ENCODE measurements at places on chromosomes 1 and 21. TPM values are rescaled to one million over a fixed set of nuclear protein-coding genes. Genes with fewer than 3 reads are reported as not detected.

GRCh38 chr1:222106377-222106776 lies 364.5 kb upstream of the DUSP10 start:
- DNase-seq = no peak

GRCh38 chr21:21232320-21232719 lies 234.1 kb downstream of the NCAM2 start:
- no peak for DNase-seq

GRCh38 chr1:226569879-226570547 lies 21.4 kb downstream of the STUM start:
- DNase-seq = no peak

DNA sequence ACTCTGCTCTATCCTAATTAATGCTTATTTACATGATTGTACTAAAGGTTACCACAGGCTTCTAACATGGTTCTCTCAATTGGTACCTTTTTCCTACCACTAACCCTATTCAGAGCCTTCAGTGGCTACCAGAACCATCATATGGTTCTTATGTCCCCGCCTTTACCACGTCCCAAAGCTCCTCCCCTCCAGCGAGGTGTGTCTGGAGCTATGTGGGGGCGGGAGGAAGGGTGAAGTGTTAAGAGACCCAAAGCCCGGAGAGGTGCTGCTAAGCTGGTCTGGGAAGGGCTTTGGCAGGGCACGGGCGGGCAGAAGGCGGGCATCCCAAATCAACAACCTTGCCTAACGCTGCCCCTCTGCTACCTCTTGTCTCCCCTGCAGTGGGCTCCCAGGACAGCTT lies 10.0 kb downstream of the SPATA46 start:
- DNase-seq = no peak

GRCh38 chr1:214570442-214570841 lies 19.0 kb upstream of the PTPN14 start:
- no peak for DNase-seq

- DNase-seq = no peak
Observed at GRCh38 chr21:31195334-31196015, 148.6 kb downstream of the TIAM1 start.

DNA sequence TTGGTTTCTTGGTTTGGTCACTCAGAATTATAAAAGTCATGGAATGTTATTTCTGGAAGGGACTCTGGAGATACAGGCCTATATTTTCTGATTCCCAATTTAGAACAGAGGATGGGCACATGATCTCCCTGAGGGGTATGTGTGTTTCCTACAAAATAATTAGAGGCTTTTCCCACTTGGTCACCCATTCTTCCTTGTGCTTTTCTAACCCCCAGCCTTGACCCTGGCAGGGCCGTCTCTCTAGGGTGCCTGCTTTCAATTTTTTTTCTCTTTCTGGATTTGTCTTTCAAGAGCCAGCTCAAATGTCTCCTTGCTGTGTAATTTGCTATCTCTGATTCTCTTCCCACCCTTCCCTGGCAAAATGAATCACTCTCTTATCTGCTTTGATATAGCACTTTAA lies 131.9 kb downstream of the HLX start:
- no peak for DNase-seq

- no peak for DNase-seq
Observed at GRCh38 chr1:44067266-44068250, 36.3 kb upstream of the SLC6A9 start.

- peak; percentile 9 for DNase-seq
Observed at GRCh38 chr1:109763646-109764415, at the start of gene EPS8L3. Gene EPS8L3, minus strand, starts transcription at chr1:109763923. Its CDS starts 2,174 bp downstream, at chr1:109761749.

GRCh38 chr1:174894117-174894762 lies 105.5 kb upstream of the CACYBP start:
- DNase-seq = no peak

DNA sequence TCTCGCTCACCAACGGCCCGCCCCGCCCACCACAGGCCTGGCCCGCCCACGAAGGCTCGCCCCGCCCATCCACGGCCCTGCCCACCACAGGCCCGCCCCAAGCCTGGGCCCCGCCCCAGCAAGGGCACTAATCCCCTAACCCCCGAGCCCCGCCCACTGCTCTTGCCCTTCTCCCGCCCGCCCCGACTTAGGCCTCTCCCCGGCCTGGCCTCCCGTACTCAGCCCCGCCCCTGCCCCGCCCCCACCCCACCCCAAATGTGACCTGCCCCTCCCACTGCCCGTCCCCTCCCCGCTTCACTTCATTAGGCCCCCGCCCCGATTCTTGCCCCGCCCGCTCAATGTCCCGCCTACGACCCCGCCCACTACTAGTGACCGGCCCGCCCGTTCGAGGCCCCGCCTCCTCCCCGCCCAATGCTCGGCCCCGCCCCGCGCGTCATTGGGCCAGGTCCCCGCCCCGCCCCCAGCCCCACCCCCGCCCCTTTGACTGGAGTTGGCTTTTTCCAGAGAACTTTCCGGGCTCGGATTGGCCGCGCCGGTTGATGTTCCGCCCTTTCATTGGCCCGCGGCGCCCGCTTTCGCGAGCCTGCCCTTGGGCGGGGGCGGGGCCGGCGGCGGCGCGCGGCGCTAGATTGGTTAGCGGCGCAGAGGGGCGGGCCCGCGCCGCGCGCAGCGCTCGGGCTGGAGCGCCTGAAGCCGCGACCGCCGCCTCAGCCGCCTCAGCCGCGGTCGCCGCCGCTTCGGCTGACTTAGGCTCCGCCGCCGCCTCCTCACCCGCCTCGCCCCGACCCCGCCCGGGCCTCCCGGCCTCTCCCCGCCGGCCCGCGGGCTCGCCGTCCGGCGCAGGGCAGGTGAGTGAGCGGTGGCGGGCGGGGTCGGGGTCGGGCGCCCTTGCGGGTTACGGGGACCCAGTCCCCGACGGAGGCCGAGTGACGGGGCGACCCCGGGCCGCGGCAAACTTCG lies at the start of gene PCBP3:
Gene PCBP3, plus strand, starts transcription at position 705 of the 960 bp plus-strand sequence. CDS start 206,361 bp downstream, outside the sequence.
- peak; percentile 99 for DNase-seq

DNA sequence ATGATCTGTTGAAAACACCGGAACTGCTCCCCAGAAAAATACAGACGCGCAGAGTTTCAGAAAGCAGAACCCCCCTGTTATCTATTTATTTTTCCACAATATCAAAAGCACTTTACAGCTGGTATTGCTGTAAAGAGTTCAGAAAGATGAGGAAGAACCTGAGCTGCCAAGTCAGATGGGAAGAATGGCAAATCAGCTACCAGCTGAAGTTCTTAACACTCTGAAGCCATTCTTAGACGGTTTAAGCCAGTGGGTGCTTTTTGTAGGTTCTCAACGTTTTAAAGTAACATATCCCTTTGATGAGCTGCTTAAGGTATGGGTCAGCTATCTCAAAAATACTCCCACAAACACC lies 714 bp upstream of the AKIRIN1 start:
- DNase-seq = no peak

DNA sequence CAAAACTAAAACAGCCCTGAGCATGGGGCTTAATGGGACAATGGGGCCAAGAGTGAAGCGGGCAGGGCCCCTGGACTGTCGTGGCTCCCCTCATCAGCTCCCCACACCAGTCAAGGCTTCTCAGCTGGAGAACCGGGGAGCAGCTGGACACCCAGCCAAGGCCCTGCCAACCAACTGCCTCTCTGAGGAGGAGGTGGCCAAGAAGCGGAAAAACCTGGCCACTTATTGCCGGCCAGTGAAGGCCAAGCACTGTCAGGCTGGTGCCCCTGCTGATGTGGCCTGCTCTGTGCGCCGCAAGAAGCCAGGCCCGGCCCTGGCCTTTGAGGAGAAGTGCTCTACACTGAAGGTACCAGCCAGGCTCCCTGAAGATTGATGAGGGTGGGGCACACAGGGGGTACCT lies 2.5 kb upstream of the CYB561D1 start:
- DNase-seq = no peak

DNA sequence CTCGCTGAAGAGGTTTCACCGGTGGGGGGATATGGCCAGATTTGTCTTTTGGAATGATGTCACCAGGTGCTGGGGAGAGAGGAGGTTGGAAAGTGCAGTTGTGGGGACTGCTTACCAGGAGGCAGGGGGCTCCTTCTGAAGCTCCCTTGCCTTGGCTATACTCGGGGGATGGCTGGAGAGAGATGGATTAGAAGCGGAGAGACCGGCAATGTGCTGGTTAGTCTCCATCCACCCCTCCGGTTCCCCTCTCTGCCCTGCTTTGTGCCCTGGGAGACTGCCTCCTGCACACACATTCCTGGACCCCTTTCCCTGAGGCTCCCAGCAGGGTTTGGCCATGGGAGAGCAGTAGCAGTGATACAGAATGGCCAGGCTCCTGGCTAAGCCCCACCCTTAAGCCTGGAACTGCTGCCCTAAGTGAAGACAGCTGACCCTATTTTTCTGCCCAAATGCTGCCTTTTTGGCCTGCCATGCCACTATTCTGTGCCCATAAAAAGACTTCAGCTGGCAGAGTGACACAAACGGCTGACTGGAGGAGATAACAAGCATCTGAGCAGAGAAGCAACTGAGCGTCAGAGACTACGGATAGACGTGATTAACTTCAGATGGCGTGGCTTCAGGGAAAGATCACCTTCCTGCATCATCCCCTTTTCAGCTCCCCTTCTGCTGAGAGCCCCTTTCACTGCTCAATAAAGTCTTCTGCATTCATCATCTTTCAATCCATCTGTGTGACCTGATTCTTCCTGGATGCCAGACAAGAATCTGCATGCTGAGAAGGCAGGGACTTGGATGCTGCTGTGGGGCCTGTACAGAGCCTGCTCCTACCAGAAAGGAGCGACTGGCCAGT lies 14.5 kb upstream of the VPS13D start:
- DNase-seq = no peak

GRCh38 chr1:156075162-156075561 lies 7.1 kb downstream of the MEX3A start:
- DNase-seq = no peak

DNA sequence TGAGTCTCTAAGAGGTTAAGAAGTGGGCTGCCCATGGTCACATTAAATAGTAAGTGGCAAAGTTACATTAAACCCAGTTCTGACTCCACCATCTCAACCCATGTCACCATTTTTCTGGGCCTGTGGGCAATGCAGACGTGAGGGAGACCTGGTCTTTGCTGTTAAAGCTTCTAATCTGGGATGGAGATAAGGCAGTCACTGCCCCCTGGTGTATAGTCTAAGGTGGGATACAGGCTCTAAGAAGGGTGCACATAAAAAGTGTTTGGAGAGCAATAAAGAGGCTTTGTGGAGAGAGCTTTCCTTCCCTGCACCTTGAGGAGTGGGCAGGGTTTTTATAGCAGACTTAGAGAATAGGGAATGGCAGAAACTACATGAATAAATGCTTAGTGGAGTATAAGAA lies 141.3 kb downstream of the ROR1 start:
- DNase-seq = no peak

GRCh38 chr1:90122654-90123340 lies 127.9 kb downstream of the ZNF326 start:
- DNase-seq = no peak

- DNase-seq = no peak
Observed at GRCh38 chr1:44129616-44130500, 11.2 kb downstream of the KLF17 start.

- DNase-seq = no peak
Observed at GRCh38 chr1:70405780-70406416, 5.2 kb upstream of the CTH start.

- DNase-seq = no peak
Observed at GRCh38 chr21:36790616-36791015, 91.7 kb downstream of the SIM2 start.

GRCh38 chr1:160494620-160495019 lies 28.4 kb downstream of the SLAMF6 start:
- DNase-seq = no peak

- DNase-seq = no peak
Observed at GRCh38 chr1:198391393-198392020, 149.0 kb downstream of the ATP6V1G3 start.

DNA sequence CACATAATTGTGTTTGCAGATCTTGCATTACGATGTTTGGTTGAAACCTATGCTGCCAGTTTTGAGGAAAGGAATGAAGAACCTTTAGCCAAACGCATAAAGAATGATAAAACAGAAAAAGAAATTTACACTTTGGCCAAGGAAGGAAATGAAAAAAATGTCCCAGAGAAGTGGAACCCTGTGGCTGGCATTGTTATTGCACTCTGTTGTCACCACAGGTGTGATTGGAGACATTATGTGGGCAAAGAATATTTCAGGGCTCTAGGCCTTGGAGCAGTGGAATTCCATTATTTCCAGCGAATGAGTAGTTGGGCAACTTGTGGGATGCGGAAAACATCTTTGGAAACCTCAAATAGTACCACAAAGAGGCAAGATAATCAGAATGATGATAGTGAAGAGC lies 14.9 kb downstream of the TRMT13 start:
- DNase-seq = no peak

DNA sequence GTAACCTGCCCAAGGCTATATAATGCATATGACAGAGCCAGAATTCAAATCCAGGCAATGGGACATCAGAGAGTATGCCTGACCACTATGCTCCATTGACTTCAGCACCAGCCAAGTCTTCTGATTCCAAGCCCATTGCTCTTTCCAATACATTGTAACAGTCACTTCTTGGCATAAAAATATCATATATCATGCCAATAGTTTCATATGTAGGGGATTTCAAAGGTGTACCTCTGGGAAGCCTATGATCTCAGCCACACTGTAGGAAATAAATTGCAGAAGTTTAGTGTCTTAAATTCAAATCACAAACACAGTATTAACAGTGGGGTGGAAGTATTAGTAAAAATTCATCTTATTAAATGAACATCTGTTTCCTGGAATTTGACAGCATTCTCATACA lies 30.0 kb upstream of the ROR1 start:
- no peak for DNase-seq

- no peak for DNase-seq
Observed at GRCh38 chr1:231065510-231066241, 25.6 kb upstream of the FAM89A start.

DNA sequence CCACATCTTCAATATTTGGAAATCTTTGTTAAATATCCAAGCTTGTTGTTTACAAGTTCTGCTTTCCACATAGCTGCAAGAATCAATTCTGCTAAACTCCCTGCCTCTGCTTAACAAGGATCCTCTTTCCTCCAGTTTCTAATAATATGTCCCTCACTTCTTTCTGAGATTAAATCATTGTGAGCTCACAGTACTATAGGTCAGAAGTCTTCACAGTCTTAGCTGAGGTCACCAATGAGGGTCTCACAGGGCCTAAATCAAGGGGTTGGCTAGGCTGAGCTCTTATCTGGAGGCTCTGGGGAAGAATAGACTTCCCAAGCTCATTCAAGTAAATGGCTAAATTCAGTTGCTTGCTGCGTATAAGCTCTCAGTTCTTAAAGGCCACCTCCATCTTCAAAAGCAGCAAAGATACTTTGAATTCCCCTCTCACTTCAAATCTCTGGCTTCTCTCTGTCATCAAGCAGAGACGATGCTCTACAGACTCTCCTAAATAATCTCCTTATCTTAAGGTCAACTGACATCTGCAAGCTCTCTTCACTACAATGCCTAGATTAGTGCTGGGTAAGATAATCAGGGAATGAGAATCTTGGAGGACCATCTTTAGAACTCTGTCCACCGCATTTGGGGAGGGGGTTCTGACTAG lies 175.3 kb downstream of the PLPPR4 start:
- no peak for DNase-seq

- DNase-seq = no peak
Observed at GRCh38 chr1:160758521-160758920, 19.5 kb downstream of the SLAMF7 start.

The POGK gene
- 43.7 TPM for total RNA-seq

The HPDL gene
- 0.80 TPM for total RNA-seq

The LCE1F gene
- not detected for total RNA-seq

The TACSTD2 gene
- total RNA-seq = 0.35 TPM

The AGBL4 gene
- 0.48 TPM for total RNA-seq

The C8B gene
- not detected for total RNA-seq

The PTPRC gene
- total RNA-seq = 6.0 TPM

The NCF2 gene
- total RNA-seq = 1.9 TPM

The KCNA3 gene
- 0.55 TPM for total RNA-seq

The NR5A2 gene
- 6.0 TPM for total RNA-seq

The USP48 gene
- total RNA-seq = 75.6 TPM
